ENCODE measurements at places on chromosomes 1 and 21. TPM values are rescaled to one million over a fixed set of nuclear protein-coding genes. Genes with fewer than 3 reads are reported as not detected.
A peak's percentile ranks its signal among the peaks of the same experiment; 100 is the strongest.

DNA sequence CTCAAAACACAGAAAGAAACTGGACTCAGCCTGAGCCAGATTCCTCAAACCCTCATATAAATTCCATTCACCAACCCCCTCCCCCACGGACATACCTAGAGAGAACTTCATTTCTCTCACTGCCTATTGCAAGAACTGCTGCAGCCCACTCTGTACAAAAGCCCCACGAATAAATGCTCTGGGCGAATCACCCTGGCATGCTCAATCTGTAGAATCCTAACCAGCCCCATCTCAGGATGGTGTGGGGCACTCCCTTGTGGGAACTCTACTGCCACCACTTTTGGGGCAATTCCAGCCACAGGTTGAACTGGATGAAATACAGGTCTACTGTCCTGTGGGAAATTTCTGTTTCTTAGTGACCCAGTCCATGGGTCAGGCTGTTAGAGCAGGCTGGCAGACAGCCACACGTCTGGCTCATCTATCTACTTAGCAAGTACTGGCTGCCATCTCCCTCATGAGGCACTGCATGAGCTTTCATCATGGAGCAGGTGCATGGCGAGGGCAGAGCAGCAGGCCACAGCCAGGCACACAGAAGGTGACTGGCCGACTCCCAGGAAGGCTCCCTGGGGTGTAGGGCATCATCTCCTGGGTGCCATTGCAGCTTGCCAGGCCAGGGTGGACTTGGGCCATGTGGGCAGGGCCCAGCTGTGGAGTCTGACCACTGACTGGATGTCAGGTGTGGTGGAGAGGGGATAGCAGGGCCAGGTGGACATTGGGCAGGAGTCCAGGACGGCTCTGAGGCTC, 1.6 kb upstream of the C1orf35 start:
- no peak for DNase-seq

DNA sequence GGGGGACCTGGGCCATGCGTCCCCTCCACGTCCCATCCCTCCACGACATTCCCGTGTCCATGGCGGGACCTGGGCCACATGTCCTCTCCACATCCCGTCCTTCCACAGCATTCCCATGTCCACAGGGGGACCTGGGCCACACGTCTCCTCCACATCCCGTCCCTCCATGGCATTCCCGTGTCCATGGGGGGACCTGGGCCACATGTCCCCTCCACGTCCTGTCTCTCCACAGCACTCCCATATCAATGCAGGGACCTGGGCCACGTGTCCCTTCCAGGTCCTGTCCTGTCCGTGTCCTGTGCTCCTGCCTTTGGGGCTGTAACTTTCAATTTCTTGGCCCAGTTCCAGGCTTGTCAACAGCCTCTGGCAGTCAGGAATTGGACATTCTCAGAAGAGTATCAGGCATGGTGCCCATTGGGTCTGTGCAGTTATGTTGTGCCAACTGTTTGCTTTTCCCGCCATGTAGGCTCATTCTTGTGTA, 47.1 kb downstream of the WNT9A start:
- peak; percentile 8 for DNase-seq

DNA sequence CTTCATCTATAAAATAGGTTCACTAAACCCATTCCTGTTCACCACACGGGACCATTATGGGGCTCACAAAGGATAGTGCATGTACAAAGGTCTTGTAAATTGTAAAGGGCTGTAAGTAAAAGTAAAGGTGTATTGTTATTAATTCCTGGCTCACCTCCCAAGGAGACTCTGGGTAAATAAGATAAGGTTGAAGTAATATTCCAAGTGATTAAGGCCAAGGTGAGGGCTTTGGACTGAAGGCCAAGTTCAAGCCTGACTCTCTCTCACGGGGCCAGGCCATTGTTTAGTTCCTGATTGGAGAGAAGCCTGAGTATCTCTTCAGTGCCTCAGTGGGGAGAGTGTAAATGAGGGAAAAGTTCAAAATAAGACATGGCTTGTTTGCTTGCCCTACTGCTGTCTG, 19.5 kb upstream of the ZFYVE9 start:
- DNase-seq: no peak

The TMEM269 gene
- total RNA-seq: 0.13 TPM

- DNase-seq: no peak
Observed at GRCh38 chr1:85283475-85284199, 7.2 kb upstream of the BCL10 start.

The TMCC2 gene
- 11.9 TPM for total RNA-seq

GRCh38 chr21:17925899-17926298, 106.7 kb upstream of the C21orf91 start:
- no peak for DNase-seq

The CHIT1 gene
- 0.63 TPM for total RNA-seq

- no peak for DNase-seq
Observed at GRCh38 chr1:36621531-36621930, 138.8 kb upstream of the CSF3R start.

DNA sequence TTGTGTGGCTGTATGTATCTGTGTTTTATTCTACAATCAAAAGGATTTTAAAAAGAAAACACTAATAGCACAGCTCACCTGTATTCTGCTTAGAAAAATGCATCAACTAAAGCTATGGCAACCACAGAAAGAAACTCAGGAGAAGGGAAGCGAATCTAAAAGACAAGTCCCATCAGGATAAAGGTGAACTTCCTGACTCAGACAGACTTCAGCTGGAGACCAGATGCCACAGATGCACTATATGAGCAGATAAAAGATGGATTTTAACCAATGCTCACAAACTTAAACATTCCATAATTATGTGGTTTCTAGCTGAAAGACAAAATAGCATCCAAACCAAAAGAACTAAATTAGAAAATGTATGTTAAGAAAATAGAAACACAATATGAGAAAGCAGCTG, 231.0 kb downstream of the RERE start:
- no peak for DNase-seq

GRCh38 chr1:165857046-165857801, 29.8 kb downstream of the UCK2 start:
- DNase-seq: no peak

The C1orf141 gene
- not detected for total RNA-seq

The CFHR3 gene
- not detected for total RNA-seq

The TLCD4 gene
- 48.3 TPM for total RNA-seq

The TMPRSS2 gene
- not detected for total RNA-seq

DNA sequence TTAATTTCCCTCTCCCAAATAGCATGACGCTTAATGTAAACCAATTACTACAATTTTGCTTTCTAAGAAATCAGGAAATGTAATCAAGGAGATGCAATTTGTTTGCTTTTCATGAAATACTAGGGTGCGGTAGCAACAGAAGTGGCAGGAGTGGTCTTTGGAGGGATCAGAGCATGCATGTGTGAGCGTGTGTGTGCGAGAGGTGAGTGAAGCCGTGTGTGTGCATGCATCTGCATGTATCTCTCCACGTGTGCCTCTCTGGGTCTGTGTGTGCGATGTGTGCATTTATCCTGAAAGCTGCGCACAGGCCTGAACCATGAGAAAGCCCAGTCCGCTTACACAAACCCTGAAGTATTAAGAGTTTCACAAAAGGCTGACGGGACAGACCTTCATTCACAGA, 249.8 kb upstream of the C1orf174 start:
- no peak for DNase-seq

- peak; percentile 22 for DNase-seq
Observed at GRCh38 chr21:46000731-46001641, 19.4 kb downstream of the COL6A1 start.

GRCh38 chr1:160801836-160802580, 6.0 kb downstream of the LY9 start:
- DNase-seq: no peak

GRCh38 chr1:204971517-204972336, 71.3 kb upstream of the CNTN2 start:
- DNase-seq: peak; percentile 47

- DNase-seq: no peak
Observed at GRCh38 chr21:38032082-38032801, 116.0 kb upstream of the KCNJ6 start.

DNA sequence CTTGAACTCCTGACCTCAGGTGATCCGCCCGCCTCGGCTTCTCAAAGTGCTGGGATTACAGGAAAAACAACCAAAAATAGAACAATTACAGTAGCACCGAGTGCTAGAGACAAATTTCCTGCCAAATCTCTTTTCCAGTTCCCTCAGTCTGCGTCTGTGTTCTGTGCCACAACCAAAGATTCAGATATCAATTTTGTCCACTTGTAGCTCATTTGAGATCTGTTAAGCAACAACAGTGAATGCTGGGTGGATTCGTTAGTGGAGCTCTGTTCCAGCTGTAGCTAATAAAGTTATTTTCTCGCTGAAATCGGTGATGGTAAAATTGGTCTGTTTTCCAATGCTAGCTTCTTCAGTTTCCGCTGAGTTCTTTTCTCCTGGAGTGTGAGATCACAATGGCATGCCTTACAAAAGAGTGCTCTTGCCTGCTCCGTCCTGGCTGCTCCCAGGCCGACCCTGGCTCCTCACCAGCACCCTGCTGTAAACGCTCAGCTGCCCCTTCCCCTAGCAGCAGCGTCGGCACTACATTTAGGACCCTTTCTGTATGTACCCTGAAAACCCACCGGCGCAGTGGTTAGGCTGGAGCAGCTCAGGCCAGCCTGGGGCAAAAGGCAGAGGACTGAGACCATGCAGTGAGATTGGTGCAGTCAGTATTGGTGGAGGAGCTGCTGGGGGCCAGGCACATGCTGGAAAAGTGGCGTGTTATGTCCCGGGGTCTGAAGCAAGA, 395.4 kb downstream of the KIF26B start:
- no peak for DNase-seq

DNA sequence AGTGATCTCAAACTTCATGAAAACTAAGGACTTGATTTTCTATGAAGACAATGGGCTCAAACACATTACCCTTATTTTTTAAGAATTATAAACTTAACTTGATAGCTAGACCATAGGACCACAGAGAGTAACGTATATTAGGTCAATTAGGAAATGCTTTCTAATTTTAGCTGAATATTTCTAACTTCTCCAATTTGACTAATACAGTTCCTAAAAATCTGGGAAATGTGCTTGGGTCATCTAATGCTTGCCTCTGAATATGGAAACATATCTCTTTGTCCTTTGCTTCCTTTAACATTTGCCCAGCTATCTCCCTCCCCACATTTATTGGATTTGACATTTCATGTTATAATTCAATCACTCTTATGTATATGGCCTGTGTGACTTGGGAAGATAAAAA, 141.4 kb downstream of the LHX8 start:
- no peak for DNase-seq

GRCh38 chr1:176989023-176989422, 175.5 kb downstream of the ASTN1 start:
- no peak for DNase-seq

DNA sequence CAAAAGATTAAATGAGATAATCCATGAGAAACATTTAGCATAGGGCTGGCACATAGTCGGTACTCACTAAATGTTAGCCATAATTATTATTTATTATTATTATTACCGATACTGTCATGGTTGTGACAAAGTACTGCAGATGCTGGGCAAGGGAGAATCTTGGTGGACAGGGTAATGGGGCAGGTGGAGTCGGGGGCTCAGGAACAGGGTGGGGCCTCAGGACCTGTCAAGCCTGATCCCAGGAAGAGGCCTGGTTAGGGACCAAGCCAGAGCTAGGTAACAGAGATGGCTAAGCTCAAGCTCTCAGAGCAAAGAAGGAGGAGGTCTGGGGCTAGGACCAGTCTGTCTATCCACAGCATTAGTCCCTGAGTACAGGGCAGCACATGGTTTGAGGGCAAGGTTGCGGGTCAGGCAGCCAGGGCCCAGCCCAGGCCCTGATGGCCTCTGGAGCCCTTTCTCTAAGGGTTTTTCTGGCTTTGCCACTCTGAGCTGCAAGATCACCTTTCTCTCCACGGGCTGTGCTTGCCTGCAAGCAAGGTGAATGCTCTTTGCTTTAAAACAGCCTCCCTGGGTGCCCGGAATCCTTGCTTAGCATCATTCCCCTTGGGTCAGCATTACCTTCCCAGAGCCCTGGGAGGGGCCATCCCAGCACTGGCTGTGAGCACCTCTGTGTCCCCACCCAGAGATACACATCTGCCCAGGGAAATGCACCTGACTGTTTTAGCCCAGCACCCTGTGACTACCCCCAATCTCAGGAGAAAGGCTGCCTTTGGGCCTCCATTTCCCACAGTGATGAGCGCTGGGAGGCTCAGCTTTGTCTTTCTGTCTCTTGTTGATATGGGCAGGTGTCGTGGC, 572.0 kb downstream of the PTPRU start:
- DNase-seq: no peak

The DNAI4 gene
- total RNA-seq: 17.5 TPM

GRCh38 chr1:176826265-176826664, 338.2 kb downstream of the ASTN1 start:
- no peak for DNase-seq

DNA sequence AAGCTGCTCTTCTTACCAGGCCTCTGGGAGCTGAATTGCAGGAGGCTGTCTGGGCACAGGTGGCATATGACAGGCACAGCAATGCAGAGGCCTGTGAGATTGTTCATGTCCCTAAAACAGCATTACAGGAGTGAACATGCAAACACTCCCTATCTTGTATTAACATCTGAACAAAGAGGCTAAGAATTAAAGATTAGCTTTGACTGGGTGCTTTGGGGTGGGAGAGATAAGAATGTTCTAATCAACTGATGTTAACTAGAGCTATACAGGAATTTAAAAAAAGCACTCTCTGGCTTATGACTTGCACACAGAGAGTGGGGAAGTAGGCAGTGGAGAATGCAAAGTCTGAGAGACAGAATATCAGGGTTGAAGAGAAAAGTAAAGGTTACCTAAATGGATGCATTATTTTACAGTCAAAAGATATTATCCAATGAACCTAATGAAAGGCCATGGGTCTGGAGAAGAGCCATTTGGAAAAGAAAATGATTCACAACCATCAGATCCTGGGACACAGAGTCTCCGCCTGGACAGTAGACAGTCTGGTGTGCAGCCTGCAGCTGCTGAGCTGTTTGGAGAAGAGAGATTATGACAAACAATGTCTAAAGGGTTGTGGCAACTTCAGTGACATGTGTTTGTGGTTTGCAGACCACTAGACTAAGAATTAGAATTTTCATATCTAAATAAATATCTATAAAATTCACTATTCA, 20.2 kb downstream of the DPT start:
- DNase-seq: no peak

The STYXL2 gene
- total RNA-seq: 87.4 TPM

- no peak for DNase-seq
Observed at GRCh38 chr1:189351960-189352359, 1125.7 kb downstream of the BRINP3 start.

GRCh38 chr1:93995837-93996536, 86.8 kb upstream of the GCLM start:
- no peak for DNase-seq

The CYP2J2 gene
- total RNA-seq: 116 TPM

GRCh38 chr1:168653567-168653966, 75.4 kb downstream of the DPT start:
- no peak for DNase-seq

GRCh38 chr1:219099307-219099706, 74.4 kb upstream of the LYPLAL1 start:
- DNase-seq: no peak

GRCh38 chr21:40803101-40803500, 43.9 kb downstream of the DSCAM start:
- no peak for DNase-seq

GRCh38 chr1:53981220-53981619, 35.1 kb downstream of the LRRC42 start:
- DNase-seq: no peak

The ADIPOR1 gene
- total RNA-seq: 98.4 TPM
